Lung microvascular endothelial cell (primary cell): ENCODE measurements at places on chromosomes 12 and 14. TPM values are rescaled to one million over a fixed set of nuclear protein-coding genes. Genes with fewer than 3 reads are reported as not detected.

Gene ADAM20
- 0.22 and 0.60 TPM in 2 replicates for total RNA-seq

Gene CEBPE
- not detected in 2 replicates for total RNA-seq

Gene STAC3
- total RNA-seq = 0.22 and 0.40 TPM in 2 replicates

DNA sequence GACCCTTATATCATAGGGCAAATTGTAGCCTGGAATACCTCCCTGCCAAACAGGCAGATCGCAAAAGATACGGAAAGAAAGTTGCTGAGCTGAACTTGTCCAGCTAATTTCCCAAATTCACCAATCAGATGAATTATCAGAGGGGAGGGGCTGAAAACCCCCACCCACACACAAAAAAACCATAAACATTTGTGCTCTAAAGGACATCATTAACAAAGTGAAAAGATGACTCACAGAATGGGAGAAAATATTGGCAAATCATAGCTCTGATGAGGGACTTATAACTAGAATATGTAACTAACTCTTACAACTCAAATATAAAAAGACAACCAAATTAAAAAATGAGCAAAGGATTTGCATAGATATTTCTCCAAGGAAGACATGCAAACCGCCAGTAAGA, 36.3 kb downstream of the PTHLH start:
- DNase-seq = no peak

GRCh38 chr12:23540572-23540971, 408.9 kb downstream of the SOX5 start:
- DNase-seq = no peak

DNA sequence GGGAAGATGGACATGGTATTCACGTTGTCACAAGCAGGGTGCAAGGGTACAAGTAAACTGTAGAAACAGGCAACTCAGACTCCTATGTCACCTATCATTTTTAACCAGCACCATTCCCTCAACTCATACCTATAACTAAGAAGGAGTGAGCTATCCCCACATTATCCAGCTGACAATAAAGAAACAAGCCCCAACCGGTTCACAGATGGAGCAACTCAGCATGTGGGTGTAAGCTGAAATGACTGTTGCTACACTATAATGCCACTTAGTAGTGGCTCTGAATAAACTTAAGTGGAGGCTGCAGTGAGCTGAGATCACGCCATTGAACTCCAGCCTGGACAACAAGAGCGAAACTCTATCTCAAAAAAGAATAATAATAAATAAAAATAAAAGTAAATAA, 829.5 kb upstream of the MDGA2 start:
- no peak for DNase-seq

GRCh38 chr12:92581604-92582003, 121.2 kb upstream of the PLEKHG7 start:
- no peak for DNase-seq

DNA sequence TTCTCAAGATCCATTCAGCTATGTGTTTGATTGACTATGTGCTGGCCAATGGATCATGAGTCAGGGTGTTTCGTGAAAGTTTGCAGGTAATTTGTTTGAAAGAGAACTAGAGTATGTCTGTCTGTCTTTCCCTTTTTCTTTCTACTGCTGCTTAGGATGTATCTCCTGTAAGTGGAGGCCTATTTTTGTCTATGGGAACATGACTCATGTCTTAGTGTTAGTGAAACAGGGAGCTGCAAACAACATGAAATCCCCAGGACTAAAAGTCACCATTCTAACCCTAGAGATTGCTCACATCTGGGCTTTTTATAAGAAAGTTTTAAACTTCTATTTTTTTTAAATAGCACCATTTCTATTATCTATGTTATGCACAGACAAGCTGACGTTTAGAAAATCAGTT, 333.0 kb downstream of the CCER1 start:
- peak; percentile 30 for DNase-seq

- DNase-seq = peak; percentile 54
Observed at GRCh38 chr14:94113908-94114588, 3.5 kb downstream of the IFI27 start.

DNA sequence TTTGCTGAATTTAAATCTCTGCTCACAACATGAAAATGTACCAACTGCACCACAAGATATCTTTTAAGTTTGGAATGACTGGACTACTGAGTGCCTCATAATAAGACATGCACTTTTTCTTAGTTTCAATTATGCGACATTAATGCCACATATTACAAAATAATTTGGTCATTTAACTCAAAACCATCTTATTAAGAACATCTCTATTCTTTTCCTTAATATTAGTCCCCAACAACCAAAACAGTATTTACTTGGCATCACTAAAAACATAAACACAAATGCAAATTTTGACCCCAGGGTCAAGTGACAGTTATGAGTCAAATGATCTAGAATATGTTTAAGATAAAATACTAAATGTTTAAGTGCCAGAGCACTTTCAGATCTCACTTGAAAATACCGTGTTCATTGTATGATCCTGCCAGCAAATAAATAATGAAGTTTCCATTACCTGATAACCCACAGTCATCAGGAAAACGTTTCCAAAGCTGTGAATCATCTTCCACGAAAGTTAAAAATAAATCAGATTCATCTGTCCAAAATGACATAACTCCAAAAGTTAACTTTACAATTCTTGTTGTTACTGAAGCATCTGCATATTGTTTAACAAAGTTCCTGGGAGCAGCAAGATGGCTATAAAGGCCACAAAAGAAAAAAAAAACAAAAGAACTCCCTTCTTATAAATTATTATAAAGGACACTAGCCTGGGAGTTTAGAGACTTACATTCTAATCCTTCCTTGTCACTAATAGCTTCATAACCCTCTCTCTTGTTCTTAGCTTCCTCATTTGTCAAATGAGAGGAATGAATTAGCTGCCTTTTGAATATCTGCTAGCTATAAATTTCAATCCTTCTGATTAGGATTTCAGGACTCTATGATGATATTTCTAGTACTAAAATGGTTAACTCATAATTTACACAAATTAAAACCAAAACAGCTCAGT, 30.5 kb upstream of the AP4S1 start:
- DNase-seq = peak; percentile 56

DNA sequence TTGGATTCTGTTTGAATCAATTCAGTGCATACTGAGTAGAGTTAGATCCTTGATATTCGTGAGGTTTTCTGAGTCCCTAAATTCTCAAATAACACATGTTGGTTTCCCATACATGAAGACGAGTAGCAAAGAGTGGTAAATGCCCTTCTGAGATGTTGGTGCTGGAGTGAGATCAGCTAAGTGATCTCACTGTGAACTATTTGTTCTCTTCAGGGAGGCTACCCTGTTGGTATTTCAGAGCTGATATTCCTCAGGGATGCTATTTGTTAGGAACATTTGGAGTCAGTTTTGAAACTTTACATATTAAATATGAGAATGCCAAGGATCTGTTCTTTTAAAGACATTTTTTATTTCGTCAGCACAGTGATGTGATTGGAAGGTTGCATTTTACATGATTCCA, 54.7 kb downstream of the SUSD6 start:
- DNase-seq = no peak

- DNase-seq = no peak
Observed at GRCh38 chr12:125272383-125272933, 207.2 kb downstream of the AACS start.

Gene TGM1
- under 0.01 and 0.20 TPM in 2 replicates for total RNA-seq

Gene TUBA1B
- total RNA-seq = 613 and 894 TPM in 2 replicates

Gene NUBPL
- total RNA-seq = 2.4 and 3.7 TPM in 2 replicates

DNA sequence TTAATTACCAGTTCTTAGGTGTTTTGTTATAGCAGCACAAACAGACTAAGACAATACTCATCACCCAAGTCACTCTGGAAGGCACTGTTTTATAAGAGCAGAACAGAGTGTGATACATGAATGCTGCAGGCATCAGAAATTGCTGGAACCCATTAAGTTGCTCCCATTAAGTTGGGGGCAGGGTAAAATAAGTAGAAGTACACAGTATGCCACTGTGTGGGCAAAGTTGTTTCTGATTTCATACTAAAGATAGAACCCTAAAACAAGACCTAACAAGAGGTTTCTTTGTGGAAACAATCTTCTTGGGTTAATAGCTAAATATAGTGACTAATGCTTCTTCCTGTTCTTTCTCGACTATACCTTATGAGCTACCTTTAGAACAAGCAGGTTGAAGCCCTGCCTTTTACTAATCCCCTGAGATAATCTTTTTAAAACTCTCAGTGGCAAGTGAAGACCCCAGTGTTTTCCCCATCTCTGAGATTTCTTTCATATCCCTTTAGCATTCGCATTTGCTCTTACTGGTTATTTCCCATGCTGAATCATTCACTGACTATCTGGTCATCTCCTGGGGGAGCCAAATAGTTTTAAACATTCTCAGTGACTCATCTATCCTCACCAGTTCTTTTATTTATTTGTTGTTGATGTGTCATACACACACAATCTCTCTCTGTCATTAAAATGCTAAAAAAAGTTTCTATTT, 52.3 kb downstream of the SOCS2 start:
- DNase-seq = peak; percentile 95

Gene ZNF268
- total RNA-seq = 22.2 and 31.5 TPM in 2 replicates

Gene ESPL1
- total RNA-seq = 0.99 and 3.7 TPM in 2 replicates

GRCh38 chr12:102169922-102170621, 27.6 kb downstream of the PMCH start:
- peak; percentile 71 for DNase-seq

Gene ADCY4
- total RNA-seq = 34.9 and 60.1 TPM in 2 replicates

Gene ZNF605
- total RNA-seq = 2.4 and 3.8 TPM in 2 replicates
